ENCODE measurements at places on chromosomes 12 and 14.

GRCh38 chr12:19191089-19191488 is 61.6 kb downstream of the PLEKHA5 start:
- no peak for DNase-seq

DNA sequence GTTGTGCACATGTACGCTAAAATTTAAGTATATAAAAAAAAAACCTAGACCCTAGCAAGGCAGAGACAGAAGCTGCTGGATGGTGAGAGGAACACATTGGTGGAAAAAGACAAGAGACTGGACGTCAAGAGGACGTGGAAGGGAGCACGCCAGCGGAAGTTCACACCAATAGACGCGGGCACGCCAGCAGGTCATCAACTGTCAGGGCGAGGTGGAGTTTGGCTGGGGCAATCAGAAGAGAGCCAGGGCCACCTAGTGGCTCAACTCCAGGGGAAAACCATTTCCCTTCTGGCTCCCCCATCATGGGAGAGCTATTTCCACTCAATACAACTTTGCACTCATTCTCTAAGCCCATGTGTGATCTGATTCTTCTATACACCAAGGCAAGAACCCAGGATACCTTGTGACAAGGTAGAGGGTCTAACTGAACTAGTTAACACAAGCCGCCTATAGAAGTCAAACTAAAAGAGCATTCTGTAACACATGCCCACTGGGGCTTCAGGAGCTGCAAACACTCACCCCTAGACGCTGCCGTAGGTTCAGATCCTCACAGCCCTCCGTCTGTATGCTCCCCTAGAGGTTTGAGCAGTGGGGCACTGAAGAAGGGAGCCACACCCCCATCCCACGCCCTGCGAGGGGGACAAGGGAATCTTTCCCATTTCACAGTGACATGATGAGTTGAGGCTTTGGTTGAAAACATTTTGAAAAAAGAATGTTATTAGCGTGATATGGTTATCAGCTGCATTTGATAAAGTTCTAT is 702.7 kb downstream of the TMTC2 start:
- DNase-seq = no peak

DNA sequence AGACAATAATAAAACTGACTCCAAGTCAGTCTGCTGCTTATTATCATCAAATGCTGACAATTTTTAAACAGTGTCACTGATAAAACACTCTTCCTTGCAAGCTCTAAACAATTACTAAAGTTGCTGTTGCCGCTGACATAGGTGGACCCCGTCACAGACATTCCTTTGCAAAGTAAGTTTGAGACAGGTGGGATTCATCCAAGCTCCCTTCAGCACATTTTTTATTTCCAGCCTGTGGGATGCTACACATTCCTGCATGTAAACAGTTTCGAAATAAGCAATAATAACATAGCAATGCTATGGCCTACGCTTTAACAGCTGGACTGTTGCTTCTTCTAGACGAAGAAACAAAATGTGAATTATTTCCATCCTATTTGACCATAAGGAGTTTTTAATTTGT is 85.4 kb upstream of the HIF1A start:
- DNase-seq = no peak

DNA sequence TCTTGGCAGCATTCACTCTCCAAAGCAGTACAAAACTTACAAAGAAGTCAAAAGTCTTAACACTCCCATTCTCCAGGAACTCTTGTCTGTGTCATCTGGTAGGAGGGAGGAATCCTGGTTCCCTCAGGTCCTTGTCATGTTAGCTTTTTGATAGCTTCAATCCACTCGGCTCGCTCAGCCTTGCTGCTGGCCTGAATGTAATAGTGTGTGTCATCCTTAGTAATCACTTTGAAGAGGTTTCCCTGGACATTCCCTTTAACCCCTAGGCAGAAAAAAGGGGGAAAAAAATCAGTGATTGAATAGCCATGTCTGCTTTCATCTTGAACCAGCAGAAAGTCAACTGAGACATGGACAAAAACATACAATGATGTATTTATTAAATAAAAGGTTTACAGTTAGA is 24.8 kb downstream of the PLEK2 start:
- DNase-seq = no peak

DNA sequence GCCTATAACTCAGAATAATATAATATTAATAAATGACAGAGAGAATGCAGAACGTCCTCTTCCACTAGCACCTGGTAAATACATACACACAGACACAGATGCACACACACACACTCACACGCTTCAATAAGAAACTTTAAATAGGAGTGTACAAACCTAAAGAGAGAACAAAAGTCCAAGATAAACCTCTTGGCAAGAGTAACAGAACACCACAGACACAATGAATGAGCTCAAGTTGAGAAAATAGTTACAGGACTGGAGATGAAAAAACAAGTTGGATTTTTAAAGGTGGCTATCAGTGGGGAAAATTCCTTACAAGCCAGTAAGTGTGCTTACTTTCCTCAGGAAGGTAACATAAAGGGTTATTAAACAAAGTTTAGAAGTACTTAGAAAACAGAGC is 35.2 kb downstream of the CRY1 start:
- no peak for DNase-seq
